ENCODE measurements at places on chromosomes 1 and 21.

GRCh38 chr1:174974711-174975119 lies 25.0 kb upstream of the CACYBP start:
- no peak for DNase-seq

GRCh38 chr1:205665201-205666045 lies 14.9 kb downstream of the SLC45A3 start:
- no peak for DNase-seq

DNA sequence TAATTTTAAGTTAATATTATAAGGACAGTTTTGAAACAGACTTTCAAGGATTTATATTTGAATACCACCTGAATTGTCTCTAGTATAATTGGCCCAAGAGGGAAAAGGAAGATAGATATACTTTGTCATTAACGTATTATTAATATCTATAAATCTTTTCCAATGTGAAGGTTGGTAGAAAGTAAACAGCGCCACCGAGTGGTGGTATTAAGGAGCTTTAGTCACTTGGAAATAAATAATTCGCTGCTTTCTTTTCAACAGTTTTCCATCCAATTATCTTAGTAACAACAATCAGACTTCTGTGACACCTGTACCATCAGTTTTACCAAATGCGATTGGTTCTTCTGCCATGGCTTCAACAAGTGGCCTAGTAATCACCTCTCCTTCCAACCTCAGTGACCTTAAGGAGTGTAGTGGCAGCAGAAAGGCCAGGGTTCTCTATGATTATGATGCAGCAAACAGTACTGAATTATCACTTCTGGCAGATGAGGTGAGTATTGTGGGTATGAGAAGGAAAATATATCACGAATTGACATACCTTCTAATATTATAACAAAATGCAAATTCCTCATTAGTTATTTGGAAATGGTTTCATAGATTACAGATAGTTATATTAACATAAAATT lies 37.7 kb downstream of the SH3GLB1 start:
- DNase-seq, result no peak

- DNase-seq, result no peak
Observed at GRCh38 chr1:205962821-205963221, 19.6 kb upstream of the SLC26A9 start.

GRCh38 chr1:37691497-37692077 lies 729 bp upstream of the CDCA8 start:
- no peak for DNase-seq

DNA sequence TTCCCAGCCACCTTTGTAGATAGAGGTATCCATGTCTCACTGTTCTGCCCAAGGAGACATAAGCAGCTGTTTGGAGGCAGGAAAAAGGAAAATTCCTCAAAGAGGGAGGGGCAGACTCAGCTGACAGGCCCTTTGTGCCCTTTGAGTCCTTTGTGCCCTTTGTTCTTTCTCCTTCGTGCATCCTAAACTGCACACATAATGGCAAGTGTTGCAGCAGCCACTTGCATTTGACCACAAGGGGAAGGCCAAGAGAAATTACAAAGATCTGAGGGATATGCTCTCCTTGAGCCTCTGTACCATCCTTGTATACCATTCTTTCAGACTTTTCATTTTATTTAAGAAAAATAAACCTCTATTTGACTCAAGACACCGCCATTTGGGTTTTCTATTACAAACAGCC lies 71.8 kb upstream of the PKN2 start:
- no peak for DNase-seq

- peak; percentile 96 for DNase-seq
Observed at GRCh38 chr1:211515090-211516023, 23.4 kb upstream of the RD3 start.

GRCh38 chr1:231940116-231940515 lies 313.5 kb downstream of the DISC1 start:
- DNase-seq, result no peak

DNA sequence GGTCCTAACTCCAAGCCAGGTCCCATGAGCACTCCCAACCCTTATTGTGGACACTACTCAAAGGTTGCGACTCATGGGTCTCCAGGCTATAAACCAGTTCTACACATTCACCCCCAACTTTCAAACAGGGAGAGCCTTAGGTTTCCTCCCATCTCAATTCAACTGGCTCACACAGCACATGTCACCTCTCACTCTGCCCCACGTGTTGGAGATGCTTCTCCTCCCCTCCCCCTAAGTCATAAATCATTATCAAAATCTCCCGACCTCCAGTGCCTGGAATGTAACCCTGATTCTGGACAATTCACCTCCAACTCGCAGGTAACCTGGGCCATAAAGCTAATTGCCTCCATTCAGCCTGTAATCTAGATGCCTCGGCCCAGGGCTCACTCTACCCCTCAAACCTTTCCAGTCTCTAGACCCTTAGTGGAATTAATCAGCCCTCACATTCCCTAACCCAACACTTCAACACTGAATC lies 595 bp downstream of the AK2 start:
- DNase-seq, result peak; percentile 63

- DNase-seq, result no peak
Observed at GRCh38 chr21:31576428-31576827, 83.1 kb upstream of the SOD1 start.

DNA sequence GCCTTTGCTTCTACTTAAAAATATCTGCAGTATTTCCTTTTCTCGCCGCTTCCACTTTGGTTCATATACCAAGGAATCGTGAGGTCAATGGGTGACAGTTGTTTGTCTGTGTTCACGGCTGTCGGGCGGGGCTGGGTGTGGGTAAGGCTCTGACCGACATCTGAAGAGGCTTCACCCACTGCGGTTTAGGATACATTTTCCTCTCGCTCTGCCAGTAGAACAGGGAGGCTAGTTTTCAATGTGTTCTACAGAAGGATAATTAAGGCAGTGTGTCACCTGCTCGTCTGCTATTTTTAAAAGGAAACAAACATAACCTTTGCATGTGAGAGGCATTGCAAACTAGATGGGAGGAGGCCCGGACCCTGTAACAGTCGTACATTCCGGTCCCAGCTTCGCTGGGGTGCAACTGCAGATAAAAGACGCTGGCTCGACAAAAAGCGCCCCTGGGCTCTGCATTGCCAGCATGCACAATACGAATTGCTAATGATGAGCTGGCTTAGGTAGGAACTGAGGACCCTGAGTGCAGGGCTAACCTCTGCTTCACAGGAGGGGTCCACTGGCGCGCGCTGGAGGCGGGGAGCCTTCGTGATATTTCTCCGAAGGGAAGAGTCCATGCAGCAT lies 8.5 kb upstream of the ERG start:
- DNase-seq, result no peak

DNA sequence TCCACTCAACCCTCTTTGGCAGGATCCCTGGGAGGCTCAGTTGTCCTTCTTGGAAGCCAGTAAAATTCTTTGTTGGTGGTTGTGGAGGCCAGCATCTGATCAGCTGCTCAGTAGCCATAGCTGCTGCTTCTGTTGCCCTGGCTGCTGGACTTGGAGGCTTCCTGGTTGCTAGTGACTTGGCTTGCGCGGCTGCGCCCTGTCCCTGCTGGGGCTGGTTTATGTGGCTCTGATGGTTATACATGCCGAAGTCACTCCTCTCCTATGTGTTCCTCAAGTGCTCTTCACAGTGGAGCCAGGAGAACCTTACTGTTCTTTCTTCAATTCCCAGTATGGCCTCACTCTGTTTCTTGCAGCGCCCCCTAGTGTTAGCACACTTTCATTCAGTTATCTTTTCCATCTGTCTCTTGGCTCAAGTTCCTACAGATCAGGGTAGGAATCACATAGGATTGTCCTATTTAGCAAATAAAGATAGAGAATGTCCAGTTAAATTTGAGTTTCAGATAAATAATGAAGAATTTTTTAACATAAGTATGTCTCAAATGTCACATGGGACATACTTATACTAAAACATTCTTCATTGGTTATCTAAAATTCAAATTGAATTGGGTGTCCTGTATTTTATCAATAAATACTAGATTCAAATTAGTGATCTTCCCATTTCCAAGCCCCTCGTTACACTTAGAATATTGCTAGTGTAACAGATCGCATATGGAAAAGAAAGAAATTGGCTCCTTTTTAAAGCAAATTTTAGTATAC lies 176.5 kb downstream of the TGFB2 start:
- DNase-seq, result peak; percentile 66

- no peak for DNase-seq
Observed at GRCh38 chr1:177190308-177190970, 19.7 kb downstream of the BRINP2 start.

DNA sequence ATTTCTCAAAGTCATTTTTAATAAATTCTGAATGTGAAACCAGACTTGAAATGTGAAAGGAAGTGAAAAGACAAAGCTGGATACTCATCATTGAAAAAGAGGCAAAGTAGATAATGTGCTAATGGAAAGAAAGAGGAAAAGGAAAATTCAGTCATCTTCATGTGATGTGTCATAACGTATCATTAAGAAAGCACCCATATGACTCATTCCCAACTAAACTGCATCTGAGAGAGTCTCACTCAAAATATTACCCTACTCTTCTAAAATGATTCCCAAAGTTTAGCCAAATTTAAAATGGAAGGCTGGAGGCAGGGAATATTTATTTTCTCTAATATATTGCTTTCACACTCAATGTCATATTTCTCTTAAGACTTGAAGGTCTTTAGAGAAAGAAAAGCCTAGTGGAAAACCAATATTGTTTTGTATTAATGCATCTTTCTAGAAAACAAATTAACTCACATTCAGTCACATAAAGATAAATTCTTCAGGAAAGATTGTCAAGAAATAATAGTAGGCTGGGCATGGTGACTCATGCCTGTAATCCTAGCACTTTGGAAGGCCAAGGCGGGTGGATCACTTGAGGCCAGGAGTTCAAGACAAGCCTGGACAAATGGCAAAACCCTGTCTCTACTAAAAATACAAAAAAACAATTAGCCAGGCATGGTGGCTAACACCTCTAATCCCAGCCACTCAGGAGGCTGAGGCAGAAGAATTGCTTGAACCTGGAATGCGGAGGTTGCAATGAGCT lies 129.9 kb downstream of the SLC30A10 start:
- no peak for DNase-seq

DNA sequence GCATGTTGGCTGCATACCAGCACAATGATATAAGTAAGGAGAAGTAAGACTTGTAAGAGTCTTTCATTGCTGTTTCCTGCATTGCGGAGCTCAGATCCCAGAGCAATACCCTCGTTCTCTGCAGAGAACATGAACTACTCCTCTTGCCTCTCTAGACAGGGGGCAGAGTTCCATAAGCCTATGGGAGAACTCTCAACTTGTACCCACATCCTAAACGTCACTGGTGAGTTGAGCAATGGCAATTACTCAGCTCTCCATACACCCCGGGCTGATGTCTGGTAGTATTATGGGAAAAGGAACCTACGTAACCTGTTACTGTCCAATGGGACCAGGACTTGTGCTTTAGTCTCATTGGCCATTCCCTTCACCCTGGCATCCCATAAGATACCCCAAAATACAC lies 27.3 kb upstream of the ZNF496 start:
- DNase-seq, result no peak

DNA sequence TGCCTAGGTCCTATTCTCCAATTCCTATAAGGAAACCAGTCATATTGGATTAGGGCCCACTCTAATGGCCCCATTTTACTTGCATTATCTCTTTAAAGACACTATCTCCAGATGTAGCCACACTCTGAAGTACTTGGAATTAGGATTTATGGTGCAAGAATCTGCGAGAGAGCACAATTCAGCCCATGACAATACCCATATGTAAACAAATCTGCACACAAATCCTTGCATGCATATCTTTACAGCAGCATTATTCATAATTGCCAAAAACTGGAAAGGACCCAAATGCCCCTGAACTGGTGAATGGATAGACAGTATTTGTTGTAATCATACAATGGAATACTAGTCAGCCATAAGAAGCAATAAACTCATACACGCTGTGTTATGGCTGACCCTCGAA lies 229.8 kb upstream of the ADAMTS5 start:
- no peak for DNase-seq

GRCh38 chr1:236000781-236001180 lies 64.1 kb downstream of the NID1 start:
- no peak for DNase-seq

GRCh38 chr1:85062425-85063026 lies 14.2 kb upstream of the MCOLN3 start:
- DNase-seq, result no peak

DNA sequence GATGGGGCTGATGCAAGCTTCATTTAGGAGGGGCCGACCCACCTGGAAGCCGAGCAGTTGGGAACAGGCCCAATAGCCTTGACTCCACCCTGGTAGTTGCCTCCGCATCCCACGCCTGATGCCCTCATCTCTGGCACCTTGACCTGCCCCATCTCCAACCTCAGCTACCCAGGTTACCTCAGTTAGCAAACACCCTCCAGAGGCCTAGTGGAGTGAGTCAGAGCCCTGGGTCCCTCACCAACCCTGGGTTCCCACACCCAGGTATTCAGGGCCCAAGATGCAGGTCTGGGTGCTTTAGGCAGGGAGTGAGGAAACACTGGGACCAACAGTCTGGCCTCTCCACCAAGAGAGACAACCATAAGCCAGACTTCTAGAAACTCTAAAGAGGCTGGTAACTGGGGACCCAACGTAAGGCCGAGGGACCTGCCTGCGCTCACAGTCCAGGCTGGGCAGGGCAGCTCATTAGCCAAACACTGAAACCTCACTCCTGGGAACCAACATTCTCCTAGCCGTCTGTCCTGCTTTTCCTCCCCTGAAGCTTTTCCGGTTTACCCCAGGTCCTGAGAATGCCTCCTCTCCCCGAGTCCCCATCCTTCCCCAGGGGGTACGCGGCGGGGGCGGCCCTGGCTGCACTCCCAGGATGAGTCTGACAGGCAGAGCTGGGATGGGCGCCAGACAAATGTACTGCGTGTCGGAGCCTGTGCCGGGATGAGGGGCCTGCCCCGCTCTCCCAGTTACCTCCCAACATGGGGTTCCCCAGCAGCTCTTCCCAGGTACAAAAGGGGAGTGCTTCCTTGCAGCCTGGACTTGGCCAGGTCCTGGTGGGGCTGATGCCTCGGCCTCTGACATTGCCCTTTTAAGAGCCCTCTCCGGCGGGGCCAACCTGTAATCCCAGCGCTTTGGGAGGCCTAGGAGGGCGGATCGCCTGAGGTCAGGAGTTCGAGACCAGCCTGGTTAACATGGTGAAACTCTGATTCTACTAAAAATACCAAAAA lies 8.9 kb upstream of the CELSR2 start:
- DNase-seq, result peak; percentile 62

DNA sequence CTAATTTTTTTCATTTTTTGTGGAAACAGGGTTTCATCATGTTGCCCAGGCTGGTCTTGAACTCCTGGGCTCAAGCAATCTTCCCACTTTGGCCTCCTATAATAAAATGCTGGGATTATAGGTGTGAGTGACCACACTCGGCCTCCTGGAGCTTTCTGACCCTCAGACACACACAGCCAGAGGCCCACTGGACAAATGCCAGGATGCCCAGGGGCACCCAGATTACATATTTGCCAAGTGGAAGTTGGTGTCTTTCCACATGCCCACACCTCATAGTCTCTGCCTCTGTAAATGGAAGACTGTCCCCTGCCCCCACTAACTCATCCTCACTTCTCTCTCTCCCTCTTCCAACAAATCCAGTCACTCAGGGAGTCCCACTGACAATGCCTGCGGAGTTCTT lies 63.4 kb upstream of the LRP8 start:
- DNase-seq, result no peak

- DNase-seq, result peak; percentile 87
Observed at GRCh38 chr1:61741711-61742619, at the start of gene PATJ. Gene PATJ (plus strand): TSS chr1:61742480. CDS start chr1:61762893, 20,413 bp downstream.

GRCh38 chr1:94019327-94019726 lies 101.6 kb downstream of the ABCA4 start:
- no peak for DNase-seq

Measured in activated CD8-positive, alpha-beta memory T cell treated with anti-CD3 and anti-CD28 coated beads for 24 hours (primary cell).